ENCODE measurements at places on chromosomes 5 and 9.

DNA sequence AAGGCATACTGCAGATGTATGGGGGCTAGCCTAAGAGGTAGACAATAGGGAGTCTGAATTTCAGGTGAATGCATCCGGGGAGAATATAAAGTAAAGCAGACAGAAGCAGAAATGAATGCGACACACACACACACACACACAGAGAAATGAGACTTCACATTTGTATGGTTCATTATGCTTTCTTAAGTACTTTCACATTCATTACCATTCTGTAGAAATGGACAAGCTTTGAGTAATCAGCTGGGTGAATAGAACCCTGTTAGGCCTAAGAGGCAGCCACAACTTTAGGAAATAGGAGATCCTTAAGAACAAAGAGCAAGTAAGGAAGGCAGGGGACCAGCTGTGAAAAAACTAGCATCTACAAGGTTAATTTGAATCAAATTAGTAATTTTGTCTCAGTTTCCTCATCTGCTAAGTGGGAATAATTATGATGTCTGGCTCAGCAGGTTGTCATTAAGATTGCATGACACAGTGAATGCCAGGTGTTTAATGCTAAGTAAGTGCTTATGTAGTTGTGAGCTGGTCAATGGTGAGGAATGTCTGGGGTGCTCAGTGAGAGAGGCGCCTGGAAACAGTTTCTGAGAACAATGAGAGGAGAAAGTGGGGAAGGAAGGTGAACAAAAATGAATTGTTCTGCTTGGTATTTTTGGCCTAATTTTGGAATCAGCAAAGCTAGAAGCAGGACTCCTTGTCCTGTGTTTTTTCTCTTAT is 265.8 kb upstream of the CLINT1 start:
- no peak for DNase-seq

DNA sequence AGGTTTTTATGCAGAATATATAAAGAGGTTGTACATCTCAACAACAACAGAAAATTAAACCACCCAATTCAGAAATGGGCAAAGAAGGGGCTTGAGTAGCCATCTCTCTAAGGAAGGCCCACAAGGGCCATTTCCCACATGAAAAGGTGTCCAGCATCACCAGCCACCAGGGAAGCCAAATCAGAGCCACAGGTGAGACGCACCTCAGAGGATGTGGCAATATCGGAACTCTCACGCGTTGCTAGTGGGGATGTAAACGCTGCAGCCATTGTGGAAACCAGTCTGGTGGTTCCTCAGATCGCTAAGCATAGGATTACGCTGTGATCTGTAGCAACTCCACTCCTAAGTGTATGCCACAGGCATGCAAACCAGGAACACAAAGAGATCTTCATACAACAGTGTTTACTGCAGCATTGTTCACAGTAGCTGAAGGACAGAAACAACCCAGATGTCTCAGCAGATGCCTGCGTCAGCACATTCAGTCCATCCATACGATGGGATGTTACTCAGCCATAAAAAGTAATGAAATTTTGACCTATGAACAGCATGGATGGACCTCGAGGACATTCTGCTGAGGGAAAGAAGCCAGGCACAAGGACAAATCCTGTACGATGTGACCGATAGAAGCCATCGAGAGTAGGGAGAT is 84.3 kb upstream of the CACNA1B start:
- DNase-seq, result no peak

- DNase-seq, result no peak
These were observed 191.8 kb downstream of the PRR16 start for GRCh38 chr5:120655828-120656435.

GRCh38 chr9:1743121-1743960 is 271.8 kb upstream of the SMARCA2 start:
- DNase-seq, result no peak

- no peak for DNase-seq
These were observed 186.3 kb upstream of the EGFLAM start for GRCh38 chr5:38071831-38072694.

DNA sequence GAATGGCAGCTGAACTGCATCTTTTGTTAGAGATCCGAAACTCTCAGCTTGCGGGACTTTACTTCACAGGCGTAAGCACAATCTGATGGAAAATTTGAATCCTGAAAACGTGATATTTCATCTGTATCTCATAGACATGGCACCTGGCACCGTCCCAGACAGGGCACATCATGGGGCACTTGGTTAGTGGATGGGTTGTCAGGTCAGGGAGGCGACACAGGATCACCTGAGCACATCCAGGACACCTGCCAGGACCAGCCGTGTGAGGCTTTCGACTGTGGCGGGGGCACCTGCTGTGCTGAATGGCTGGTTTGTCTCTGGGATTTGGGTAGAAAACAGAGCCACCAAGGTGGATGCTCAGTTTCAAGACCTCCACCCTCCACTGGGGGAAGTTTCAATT is 11.3 kb upstream of the ZFP62 start:
- DNase-seq, result no peak

Measured in SHP77 treated with DMSO at 0.1 percent for 48 hours (cell line).